HTR-8/SVneo (cell line): ENCODE measurements at places on chromosomes 4 and X.
A peak's percentile ranks its signal among the peaks of the same experiment; 100 is the strongest.

DNA sequence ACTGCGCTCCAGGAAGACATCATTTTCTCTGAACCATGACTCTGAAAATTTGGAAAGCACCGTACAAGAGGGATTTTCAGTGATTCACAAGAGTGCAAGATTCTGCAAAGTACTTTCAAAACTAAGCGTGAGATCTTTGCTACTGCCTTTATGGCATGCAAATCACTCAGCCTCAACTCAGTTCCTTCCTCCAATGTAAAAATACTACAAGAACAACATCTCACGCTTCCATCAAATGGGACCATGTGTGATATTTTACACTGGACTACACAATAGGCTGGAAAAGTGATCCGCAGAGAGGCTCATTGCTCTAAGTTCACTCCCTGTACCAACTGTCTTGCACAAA, 674 bp upstream of the IL15 start:
- DNase-seq: no peak

GRCh38 chrX:147901461-147902126, 10.1 kb upstream of the FMR1 start:
- DNase-seq: no peak

GRCh38 chrX:48911412-48912182, at the start of gene SLC35A2:
Gene SLC35A2 (minus strand): TSS chrX:48911646. CDS start chrX:48911636, 10 bp downstream.
- DNase-seq: peak; percentile 55

DNA sequence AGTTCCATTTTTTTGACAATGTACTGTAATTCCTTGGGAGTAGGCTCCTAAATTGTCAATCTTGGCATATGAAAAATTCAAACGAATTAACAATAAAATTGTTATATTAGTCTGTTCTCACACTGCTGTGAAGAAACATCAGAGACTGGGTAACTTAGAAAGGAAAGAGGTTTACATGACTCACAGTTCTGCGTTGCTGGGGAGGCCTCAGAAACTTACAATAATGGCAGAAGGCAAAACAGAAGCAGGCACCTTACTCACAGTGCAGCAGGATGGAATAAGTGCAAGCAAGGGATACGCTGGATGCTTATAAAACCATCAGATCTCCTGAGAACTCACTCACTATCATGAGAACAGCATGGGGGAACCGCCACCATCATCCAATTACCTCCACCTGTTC, 246.4 kb upstream of the TRAM1L1 start:
- no peak for DNase-seq

DNA sequence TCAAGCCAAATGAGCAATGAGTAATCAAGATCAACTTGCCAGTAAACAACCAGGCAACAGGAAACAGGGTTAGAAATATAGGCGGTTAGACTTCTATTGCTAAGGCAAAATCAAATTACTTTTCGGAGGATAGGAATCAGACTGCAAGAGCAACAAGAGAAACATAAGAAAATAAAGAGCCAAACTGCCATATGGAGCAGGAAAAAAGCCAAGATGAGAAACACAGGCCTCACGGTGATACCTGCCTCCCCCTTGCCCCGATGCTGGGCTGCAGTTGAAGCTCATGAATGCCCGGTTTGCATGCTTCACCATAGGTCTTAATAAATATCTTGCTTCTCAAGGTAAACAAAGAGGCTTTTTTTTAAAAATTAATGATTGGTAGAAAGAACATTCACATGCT, 158.4 kb upstream of the MAGEC2 start:
- no peak for DNase-seq

DNA sequence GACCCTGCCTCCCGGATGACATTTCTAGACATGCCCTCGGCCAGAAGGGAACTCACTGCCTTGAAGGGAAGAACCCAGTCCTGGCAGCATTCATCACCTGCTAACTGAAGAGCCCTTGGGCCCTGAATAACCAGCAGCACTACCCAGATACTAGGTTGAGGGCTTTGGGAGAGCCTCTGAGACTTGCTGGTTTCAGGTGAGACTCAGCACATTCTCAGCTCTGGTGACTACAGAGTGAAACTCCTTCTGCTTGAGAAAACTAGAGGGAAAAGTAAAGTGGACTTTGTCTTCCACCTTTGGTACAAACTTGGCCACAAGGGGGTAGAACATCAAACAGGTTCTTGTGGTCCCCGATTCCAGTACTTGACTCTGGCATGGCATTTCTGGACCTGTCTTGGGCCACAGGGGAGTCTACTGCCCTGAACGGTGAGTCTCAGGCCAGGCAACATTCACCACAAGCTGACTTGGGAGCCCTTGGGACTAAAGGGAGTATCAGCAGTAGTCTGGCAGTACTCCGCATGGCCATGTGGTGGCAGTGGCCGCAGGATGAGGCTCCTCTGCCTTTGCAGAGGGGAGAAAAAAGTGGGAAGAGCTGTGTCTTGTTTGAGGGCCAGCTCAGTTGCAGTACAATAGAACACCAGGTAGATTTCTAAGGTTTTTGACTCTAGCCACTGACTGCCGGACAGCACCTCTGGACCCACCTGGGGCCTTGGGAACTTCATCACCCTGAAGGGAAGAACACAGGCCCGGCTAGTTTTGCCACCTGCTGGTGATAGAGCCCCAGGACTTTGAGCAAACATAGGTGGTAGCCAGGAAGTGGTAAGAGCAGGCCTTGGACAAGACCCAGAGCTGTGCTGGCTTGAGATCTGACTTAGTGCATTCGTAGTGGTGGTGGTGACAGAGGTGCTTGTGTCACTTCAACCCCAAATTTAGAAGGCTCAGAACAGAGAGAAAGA, 414.8 kb downstream of the OPHN1 start:
- peak; percentile 1 for DNase-seq

GRCh38 chrX:30144971-30145731, 70.2 kb upstream of the MAGEB2 start:
- DNase-seq: no peak

DNA sequence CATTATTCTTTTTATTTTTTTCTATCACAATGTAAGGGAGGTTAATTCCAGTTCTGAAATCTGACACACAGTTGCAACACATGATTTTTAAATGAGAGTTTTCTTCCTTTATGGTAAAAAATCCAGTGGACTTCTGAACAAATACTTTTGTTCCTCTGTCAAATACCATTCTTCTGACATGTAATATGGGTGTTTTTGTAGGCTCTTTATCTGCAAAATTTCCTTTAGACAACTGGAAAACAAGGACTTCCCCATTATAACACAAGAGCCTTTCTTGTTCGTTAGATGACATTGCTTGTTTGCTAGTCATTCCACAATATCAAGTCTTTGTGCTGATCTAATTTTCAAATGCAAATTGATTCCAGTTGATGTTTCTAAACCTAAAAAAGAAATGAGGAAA, 7.7 kb downstream of the FANCB start:
- no peak for DNase-seq

- no peak for DNase-seq
Observed at GRCh38 chrX:50801135-50801534, 12.9 kb downstream of the SHROOM4 start.

GRCh38 chrX:46710425-46710824, 48.5 kb downstream of the SLC9A7 start:
- DNase-seq: no peak

DNA sequence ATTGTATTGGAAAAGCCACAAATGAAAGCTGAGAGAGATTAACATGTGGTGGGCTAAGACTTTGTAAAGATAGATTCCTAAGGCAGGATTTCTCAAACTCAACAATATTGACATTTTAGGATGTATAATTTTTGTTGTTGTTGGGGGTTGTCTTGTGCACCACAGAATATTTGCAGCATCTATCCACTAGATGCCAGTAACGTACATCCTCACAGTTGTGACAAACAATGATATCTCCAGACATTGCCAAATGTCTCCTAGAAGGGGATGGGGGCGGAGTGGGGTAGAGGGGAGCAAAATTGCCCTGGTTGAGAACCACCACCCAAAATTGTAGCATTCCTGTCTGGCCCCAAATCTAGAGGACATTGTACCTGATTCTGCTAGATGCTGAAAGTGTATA, 14.7 kb upstream of the CBR4 start:
- DNase-seq: peak; percentile 64

DNA sequence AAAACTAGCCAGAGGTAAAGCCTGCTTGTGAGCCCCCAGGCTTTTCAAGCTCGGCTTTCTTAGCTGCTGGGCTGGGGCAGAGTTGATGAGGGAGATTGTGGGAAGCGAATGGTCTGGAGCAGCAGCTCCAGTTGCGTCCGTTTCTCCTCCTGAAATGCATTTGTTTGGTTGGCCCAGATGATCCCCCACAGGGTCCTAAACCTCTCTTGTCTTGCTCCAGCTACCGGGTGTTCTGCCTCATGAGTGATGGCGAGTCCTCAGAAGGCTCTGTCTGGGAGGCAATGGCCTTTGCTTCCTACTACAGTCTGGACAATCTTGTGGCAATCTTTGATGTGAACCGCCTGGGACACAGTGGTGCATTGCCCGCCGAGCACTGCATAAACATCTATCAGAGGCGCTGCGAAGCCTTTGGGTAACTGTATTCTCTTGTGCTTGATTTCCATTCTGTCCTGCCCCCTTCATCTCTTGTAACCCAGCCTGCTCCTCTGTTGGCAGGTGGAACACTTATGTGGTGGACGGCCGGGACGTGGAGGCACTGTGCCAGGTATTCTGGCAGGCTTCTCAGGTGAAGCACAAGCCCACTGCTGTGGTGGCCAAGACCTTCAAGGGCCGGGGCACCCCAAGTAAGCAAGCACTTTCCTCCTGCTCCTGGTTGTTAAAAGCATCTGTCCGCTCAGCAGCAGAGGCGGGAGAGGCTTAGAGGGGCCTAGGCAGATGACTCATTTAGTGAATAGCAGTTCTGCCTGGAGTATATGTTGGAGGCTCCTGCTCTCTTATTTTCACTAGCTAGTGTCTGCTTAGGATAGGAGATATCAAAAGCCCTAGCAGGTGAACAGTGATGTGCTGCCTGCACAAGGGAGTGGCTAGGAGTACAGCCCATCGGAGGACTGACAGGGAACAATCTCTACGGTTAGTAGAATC, 15.3 kb downstream of the TKTL1 start:
- DNase-seq: no peak

- DNase-seq: peak; percentile 26
Observed at GRCh38 chr4:125315576-125316400, 1.0 kb downstream of the FAT4 start.
